ENCODE measurements at places on chromosomes 1 and 21.

GRCh38 chr1:207346513-207346912 lies 25.0 kb downstream of the CD55 start:
- DNase-seq: no peak

GRCh38 chr1:44033756-44034155 lies 2.5 kb upstream of the SLC6A9 start:
- DNase-seq: no peak

GRCh38 chr1:154748405-154748775 lies 121.7 kb downstream of the KCNN3 start:
- no peak for DNase-seq

- no peak for DNase-seq
These were observed 314.2 kb upstream of the POU3F1 start for GRCh38 chr1:38360807-38361206.

GRCh38 chr1:183368213-183369108 lies 49.7 kb downstream of the NMNAT2 start:
- DNase-seq: no peak

DNA sequence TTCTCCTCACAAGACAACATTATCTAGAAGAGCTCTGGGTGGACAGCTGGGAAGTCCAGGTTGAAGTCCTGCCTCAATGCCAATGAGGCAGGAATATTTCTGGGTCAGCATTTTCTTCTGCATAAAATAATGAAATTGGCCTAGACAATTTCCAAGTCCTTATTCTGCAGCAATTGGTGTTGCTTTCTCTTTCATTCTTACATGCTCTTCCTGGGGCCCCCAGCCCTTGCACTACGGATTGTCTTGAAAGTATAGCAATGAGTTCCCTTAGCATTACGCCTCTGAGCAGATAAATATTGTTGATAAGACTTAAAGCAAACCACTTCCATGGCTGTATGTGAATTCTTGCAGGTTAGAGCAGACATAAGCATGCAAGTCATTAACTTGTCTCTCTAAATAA lies 188.5 kb downstream of the TGFBR3 start:
- no peak for DNase-seq
